ENCODE measurements at places on chromosomes 7 and 10.

DNA sequence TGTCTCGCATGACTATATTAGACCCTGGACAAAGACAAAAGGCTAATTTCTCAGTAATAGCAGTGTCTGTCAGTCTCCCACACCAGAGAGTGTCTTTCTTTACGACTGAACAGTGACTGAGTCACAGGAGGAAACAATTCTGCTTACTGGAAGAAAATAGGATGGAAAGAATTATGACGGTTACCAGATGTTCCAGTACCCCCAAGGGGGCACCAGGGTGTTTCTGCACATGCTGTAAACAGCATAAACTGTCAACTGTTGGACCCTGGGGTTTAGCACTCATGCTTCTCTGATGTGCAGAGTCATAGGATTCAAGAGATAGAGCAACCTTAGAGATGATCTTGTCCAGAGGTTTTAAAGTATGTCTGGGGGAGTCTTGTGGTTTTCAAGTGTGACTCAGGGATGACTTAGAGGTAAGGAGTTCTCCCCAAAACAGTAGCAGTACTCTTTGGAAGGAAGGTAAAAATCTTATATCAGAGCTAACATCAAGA, 291.7 kb downstream of the THSD7A start:
- no peak for DNase-seq

DNA sequence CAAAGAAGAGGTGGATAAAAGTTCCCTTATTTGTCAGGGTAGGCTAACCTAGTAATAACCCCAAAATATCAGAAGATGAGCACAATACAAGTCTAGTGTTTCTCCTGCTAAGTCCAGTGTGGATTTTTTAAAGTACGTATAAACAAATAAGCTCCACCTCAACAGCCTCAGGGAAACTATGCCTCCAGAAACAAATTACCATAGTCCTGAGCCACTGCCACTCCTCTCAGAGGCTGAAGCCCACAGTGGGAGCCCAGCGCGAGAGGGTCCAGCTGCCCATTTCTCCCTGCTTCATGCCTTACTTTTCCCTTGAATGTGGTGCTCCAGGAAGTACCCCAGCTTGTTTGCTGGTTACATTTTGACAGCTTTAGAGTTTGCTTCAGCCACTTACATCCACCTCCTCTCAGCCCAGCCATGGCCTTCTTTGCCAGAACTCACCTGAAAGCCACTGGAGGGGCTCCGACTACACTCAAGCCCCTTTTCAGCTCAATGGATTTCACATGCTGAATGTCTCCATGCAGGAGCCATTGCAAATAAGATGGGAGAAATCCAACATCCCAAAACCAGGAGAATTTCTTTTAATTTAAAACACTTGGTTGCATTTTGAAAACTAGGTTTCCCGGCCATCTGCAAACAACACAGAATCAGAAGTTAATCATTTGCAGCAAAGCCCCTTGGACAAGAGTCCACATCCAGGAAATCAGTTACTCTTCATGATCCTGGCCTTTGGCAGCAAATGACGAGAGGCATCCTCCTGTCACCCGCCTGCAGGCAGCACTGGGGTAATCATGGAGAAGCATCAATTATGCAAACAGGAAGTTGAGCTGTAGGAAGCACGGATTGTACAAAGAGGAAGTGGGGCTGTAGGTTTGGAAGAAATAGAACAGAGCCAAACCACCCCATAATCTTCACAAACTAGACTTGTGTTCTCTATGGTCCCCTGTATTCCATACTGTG, 138.1 kb downstream of the HERPUD2 start:
- peak; percentile 50 for DNase-seq

- DNase-seq = no peak
These were observed 2.6 kb downstream of the HOXA9 start for GRCh38 chr7:27162561-27163287.

DNA sequence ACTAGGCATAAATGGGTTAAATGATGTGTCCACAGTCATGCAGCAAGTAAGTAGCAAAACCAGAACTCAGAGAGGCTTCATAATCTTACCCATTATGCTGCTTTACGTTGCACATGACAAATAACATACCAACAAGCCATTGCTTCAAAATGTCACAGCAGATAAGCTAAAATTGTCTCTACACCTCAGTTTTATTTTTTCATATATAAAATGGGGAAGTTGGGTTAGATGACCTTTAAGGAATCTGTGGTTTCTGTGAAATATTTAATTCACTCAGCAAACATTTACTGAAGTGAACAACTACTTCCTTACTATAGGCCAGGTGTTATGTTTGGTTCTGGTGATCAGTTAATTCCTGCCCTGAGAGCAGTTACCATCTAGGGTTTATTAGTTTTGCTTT, 2.2 kb upstream of the ASCC1 start:
- no peak for DNase-seq

DNA sequence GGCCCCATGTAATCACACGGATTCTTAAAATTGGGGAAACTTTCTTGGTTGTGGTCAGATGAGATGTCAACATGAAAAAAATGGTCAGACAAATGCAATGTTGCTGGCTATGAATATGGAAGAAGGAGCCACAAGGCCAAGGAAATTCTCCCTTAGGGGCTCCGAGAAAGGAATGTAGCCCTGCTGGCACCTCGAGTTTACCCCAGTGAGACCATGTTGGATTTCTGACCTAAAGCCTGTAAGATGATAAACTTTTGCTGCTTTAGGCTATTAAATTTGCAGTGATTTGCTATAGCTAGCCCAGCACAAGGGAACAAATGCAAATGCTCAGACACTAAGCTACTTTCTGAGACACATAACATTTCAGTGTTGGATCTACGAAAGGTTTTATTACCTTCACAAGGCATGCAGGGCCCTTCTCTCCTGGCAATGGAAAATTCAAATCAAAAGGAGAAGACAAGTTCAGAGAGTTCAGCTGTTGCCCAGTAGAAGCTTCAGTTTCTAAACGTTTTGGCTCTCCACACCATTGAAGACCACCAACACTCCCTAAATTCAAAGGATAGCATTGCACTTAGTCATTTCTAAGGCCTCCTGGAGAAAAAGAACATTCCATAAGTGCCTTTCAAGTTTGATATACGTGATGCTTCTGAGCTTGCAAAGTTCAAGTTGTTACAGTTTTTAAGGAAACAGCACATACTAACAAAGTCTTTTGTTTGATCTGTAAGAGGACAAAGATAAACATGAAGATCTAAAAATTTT, 23.4 kb downstream of the MCMBP start:
- DNase-seq = no peak

DNA sequence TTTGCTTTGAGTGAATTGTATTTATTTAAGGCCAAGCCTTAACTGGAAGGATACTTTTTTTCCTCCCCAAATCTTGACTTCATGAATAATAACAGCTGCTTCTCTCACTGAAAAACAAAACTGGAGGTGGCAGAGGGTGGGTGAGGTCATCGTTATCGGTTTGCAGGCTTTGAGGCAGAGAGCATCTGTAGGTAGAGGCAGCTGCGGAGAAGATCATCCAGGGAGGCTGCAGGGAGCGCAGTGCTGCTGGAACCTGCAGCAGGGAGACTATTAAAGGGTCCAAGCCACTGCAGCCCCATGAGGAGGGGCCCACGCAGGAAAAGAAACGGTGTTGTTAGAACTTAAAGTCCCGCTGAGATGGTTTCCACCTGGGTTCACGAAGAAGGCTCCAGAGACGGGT, 112.1 kb upstream of the SDK1 start:
- DNase-seq = no peak

All from small intestine (tissue), 16 donors.